ENCODE measurements at places on chromosomes 5 and 9.

GRCh38 chr9:101427957-101428655 is 7.5 kb downstream of the ALDOB start:
- no peak for DNase-seq

GRCh38 chr5:10324518-10325370 is 17.0 kb upstream of the CMBL start:
- DNase-seq: no peak

- DNase-seq: no peak
Observed at GRCh38 chr9:120435091-120435490, 144.9 kb downstream of the CDK5RAP2 start.

- DNase-seq: no peak
Observed at GRCh38 chr5:119009131-119009530, 20.8 kb upstream of the DTWD2 start.

DNA sequence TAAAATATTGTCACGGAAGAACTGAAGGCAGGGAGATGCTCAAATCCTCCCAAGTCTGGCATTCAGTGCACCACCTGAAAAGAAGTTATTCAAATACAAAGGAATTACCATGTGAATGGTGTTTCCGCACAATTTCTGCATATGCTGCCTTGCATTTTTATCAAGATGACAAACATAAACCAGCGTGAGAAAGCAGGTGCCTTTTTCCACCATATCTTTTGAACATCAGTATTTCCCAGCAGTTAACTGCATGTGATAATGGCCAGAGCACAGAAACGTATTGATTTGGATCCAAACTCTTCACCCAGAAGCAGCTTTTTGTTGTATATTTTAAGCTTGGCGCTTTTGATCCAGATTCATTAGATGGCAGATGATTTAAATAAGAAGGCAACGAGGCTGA is 808.0 kb downstream of the TLE1 start:
- no peak for DNase-seq

- DNase-seq: no peak
Observed at GRCh38 chr5:55557123-55557522, 22.4 kb upstream of the PLPP1 start.

DNA sequence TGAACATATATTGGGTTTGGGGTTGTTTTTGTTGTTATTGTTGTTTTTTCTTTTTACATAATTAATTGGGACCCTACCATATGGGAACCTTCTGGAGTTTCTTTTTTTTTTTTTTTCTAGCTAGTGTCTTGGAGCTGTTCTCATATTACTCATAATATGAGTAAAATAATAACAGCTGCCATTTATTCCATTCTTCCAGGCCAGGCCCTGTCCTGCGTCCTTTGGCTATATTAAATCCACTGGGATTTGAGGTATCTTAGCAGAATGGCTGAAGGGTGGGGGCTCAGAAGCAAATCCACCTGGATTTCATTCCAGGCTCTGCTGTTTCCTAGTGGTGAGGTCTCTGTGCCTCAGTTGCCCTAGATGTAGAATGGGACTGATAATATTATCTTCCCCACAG is 47.2 kb upstream of the RPL26L1 start:
- no peak for DNase-seq
